ENCODE measurements at places on chromosomes 2 and 18. TPM values are rescaled to one million over a fixed set of nuclear protein-coding genes. Genes with fewer than 3 reads are reported as not detected.

Gene SLC39A10
- total RNA-seq, result 36.7 TPM

Gene DPYSL5
- not detected for total RNA-seq

Gene GAL3ST2
- 0.19 TPM for total RNA-seq

Gene PROKR1
- not detected for total RNA-seq

Gene CRYGD
- total RNA-seq, result not detected

Gene KATNAL2
- 6.9 TPM for total RNA-seq

Gene DLGAP1
- 32.8 TPM for total RNA-seq

Gene CD207
- total RNA-seq, result 0.66 TPM

Gene IL36G
- total RNA-seq, result not detected

GRCh38 chr2:8636041-8636491 is 45.8 kb upstream of the ID2 start:
- no peaks in the 10 kb centered on the region for H3K27me3 ChIP-seq
- no peak overlapping the region for H3K27ac ChIP-seq
- peak; percentile 73 for DNase-seq
- H3K4me3 ChIP-seq, result no peak overlapping the region

- H3K36me3 ChIP-seq, result no peaks in the 10 kb centered on the region
- no peak overlapping the region for H3K4me3 ChIP-seq
- no peak for DNase-seq
- peaks cover 7% of the 10 kb centered on the region for H3K4me1 ChIP-seq
Measured at GRCh38 chr18:79185648-79186047, 116.5 kb downstream of the ATP9B start.

DNA sequence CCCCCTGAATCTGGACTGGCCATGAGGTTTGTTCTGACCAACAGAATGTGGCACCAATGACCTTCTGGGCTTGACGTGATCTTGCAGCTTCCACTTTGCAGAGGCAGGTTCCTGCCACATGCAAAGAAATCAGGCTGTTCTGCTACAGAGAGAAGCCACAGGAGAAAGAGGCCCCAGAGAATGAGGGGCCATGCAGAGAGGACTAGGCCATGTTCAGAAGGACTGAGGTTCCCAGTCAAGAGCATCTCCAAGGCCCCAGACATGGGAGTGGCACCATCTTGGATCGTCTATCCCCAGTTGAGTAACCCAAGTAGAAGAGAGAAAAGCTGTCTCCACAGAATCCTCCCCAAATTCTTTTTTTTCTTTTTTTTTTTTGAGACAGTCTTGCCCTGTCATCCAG is 131.1 kb downstream of the ZBTB7C start:
- no peaks in the 10 kb centered on the region for H3K4me1 ChIP-seq
- no peak for DNase-seq
- H3K27me3 ChIP-seq, result no peaks in the 10 kb centered on the region
- H3K27ac ChIP-seq, result no peak overlapping the region
- no peak overlapping the region for H3K4me3 ChIP-seq

DNA sequence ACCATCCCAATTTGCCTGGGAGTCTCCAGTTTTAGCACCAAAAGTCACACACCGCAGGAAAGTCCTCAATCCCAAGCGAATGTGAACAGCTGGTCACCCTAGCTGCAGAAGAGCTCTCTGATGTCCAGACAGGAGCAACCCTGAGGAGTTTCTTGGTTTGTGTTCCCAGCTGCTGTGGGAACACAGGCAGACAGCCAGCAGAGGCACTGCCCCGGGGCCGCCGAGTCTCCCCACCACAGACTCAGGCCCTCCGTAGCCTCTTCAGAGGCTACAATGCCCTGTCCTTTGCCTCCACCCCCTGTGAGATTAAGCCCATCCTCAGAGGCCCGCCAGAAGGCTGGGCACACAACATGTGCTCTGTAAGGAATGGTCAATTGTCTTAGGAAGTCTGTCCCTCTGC is 111.5 kb downstream of the TTC32 start:
- DNase-seq, result no peak
- no peaks in the 10 kb centered on the region for H3K4me1 ChIP-seq
- H3K27ac ChIP-seq, result no peak overlapping the region
- H3K36me3 ChIP-seq, result no peaks in the 10 kb centered on the region
- no peak overlapping the region for H3K4me3 ChIP-seq

GRCh38 chr2:134630504-134631159 is 88.2 kb downstream of the TMEM163 start:
- H3K27ac ChIP-seq, result no peak overlapping the region
- H3K4me1 ChIP-seq, result no peaks in the 10 kb centered on the region
- H3K27me3 ChIP-seq, result no peaks in the 10 kb centered on the region
- no peaks in the 10 kb centered on the region for H3K36me3 ChIP-seq

DNA sequence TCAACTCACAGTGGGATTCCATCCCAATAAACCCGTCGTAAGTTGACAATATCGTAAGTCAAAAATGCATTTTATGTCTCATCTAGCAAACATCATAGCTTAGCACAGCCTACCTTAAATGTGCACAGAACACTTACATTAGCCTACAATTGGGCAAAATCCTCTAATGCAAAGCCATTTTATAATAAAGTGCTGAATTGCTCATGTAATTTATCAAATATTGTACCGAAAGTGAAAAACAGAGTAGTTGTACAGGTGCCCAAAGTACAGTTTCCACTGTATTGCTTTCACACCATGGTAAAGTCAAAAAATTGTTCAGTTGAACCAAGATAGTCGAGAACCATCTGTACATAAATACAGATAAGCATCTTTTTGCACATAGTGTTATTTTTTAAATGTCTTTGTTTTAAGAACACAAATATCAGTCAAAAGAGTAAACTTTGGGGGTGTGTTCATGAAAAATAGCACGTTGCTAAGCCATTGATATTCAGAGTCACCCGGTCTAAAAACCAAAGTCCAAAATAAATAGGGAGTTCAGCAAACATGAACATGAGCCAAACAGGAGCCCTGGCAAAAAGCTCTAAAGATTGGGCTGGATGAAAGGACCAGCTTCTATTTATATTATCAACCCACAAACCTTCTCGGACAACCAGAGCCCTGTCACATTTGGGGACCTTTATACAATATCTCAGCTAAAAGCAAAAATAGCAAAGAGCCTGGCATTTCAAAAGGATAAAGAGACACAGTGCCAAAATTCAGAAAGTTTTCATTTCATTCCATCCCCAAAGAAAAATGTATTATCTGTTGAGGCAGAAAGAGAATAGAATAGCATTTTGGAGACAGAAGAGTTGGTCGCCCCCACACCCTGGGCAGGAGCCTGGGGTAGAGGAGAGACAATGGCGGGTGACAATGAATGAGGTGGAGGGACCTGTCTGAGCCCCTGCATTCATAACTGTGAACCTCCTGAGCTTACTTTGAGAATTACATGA is 105.9 kb upstream of the SH3BP4 start:
- no peak overlapping the region for H3K4me3 ChIP-seq
- no peaks in the 10 kb centered on the region for H3K36me3 ChIP-seq
- no peaks in the 10 kb centered on the region for H3K27me3 ChIP-seq
- no peak for DNase-seq

DNA sequence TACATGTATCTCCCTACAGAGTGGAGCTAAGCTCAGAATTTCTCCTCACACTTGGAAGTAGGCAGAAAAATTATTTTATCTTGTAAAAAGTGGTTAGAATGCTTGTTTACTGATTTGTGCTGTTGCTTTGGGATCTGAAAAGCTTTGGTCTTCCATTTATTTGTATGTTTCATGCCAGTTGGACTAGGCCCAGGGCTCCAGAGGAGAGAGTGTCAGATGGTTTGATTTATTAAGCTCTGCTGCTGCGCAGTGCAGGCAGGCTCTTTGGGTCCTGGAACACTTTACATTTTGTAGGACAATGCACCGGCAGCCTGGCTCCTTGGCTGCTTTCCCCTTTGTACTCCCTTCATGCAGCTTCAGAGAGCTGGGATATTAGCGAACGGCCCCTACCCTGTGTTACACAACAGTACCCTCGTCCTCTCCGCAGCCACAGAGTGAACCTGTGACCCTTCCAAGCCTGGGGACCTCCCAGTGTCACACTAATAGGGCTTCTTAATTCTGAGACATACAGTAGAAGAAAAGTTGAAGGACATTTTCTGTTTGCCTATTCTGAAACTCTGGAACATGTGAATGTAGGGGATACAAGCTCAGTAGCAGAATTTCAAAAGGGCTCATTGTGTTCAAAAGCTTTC is 56.7 kb upstream of the EML6 start:
- no peak overlapping the region for H3K4me3 ChIP-seq
- H3K27ac ChIP-seq, result peak overlapping the region; percentile 66
- no peak for DNase-seq

DNA sequence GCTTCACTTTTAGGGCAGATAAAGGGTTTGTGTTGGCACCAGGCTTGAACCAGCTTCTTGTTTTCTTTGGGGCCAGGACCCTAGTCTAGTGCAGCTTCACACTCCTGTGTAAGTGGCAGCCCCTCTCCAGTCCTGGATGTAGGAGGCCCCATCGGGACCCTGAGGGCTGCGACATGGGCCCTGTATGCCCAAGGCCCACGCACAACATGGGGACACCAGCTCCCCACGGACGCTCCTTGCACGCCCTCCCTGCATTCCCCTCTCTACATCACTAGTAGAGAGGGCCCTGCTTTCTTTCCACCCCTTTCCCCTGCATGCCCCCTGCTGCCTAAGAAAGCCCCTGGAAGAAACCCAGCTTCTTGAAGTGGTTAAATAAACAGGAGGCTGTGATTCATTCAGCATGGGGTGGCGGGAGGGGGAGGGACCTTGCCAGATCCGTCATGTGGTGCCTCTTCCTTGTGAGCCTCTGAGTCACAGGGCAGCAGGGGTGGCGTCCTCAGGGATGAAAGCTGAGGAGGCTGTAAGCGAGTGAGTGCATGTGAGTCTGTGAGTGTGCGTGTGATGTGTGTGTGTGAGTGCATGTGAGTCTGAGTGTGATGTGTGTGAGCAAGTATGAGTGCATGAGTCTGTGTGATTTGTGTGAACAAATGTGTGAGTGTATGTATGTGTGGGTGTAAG is 42.5 kb downstream of the COPS8 start:
- peak; percentile 83 for DNase-seq
- no peaks in the 10 kb centered on the region for H3K27me3 ChIP-seq
- H3K4me1 ChIP-seq, result no peaks in the 10 kb centered on the region

DNA sequence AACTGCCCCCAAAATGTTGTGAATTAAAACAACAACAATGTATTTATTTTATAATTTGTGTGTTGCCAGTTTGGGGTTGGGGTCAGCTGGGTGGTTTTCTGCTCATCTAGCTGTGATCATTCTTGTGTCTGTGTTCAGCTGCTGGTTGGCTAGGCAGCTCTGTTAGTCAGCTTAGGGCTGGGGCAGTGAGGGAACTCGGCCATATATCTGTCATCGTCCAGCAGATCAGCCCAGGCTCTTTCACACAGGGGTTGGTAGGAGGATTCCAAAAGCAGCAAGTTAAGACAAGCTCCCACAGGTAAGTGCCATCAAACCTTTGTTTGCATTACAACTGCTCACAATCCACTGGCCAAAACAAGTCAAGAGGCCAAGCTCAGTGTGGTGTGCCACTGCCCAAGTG is 121.5 kb downstream of the LPIN1 start:
- no peaks in the 10 kb centered on the region for H3K36me3 ChIP-seq
- no peak overlapping the region for H3K4me3 ChIP-seq
- H3K27me3 ChIP-seq, result no peaks in the 10 kb centered on the region
- peaks cover 10% of the 10 kb centered on the region for H3K4me1 ChIP-seq

DNA sequence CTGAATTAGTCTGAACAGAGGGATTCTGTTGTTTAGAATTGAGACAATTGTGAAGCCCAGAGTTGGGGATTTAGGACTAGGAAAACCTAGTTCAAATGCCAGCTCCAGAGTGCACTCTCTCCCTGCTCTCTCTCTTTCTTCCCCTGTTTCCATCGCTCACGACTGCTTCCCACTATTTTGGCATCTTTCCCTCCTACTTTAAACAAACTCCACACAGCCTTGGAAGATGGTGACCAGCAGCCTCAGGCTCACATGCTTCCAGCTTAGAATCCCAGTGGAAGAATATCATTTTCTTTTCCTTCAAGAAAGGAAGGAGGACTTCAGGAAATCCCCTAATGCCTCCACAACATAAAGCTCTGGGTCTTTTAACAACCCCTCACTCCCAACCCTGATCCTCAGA is 6.1 kb upstream of the DNMT3A start:
- no peaks in the 10 kb centered on the region for H3K4me1 ChIP-seq
- no peak overlapping the region for H3K4me3 ChIP-seq
- DNase-seq, result no peak

DNA sequence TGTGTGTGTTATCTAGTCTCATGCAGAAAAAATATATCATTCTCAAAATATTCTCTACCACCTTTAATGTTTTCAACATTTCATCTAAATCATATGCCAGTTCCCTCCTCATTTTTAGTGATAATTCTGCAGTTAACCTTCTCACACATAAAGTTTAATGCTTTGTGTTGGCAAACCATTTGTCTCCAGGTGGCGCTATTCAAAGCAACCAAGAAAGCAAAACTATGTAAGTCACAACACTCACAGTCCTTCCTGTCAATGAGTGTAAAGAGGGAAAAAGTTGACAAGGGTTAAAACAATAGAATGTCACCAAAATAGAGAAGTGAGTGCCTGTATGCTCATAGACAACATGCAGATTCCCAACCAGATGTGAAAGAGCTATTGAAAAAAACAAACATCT is 961.6 kb upstream of the LRRTM1 start:
- H3K4me3 ChIP-seq, result no peak overlapping the region
- H3K36me3 ChIP-seq, result no peaks in the 10 kb centered on the region
- H3K27me3 ChIP-seq, result no peaks in the 10 kb centered on the region
- DNase-seq, result no peak
- H3K27ac ChIP-seq, result no peak overlapping the region

GRCh38 chr2:177746358-177746757 is 326.2 kb downstream of the PDE11A start:
- no peak for DNase-seq
- no peaks in the 10 kb centered on the region for H3K27me3 ChIP-seq
- no peaks in the 10 kb centered on the region for H3K4me1 ChIP-seq

DNA sequence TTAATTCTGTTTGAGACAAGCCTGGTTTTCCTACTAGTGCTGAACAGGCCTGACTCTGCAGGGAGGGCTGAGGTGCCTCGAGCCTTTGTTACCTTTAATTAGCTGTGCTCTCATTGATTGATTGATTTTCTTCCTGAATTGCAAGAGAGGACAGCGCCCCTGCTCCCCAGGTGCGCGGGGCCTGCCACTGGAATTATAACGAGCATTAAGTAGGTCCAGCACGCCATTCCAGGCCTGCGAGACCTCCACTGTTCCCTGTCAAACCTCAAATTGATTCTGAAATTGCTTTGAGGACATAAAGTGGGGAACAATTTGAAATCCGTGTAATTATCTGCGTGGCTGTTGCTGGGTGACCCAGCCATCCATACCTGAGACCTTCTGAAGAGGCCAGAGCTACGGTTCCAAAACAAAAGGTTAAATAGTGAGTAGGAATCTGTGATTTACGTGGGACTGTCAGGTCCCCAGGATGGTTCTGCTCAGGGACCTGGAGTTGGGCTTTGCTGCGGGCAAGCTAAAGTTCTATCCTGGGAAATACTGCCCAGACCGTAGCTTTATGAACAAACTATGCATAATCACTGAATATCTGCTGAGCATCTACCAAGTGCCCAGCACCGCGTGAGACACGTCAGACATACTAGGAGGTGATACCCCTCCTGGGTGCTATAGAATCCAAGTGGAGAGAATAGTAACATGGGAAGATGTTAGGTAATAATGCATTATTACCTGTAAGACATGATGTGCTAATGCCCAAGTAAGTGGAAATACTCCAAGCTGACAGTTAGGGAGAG is 104.1 kb downstream of the ZBTB7C start:
- H3K27ac ChIP-seq, result no peak overlapping the region
- H3K27me3 ChIP-seq, result no peaks in the 10 kb centered on the region
- no peak overlapping the region for H3K4me3 ChIP-seq
- H3K4me1 ChIP-seq, result no peaks in the 10 kb centered on the region
- no peaks in the 10 kb centered on the region for H3K36me3 ChIP-seq
